ENCODE measurements at places on chromosomes 11 and 22.

GRCh38 chr11:125025968-125026367 is 37.1 kb upstream of the SLC37A2 start:
- no peak for DNase-seq

GRCh38 chr11:23473782-23474181 is 613.5 kb upstream of the CCDC179 start:
- DNase-seq = no peak

DNA sequence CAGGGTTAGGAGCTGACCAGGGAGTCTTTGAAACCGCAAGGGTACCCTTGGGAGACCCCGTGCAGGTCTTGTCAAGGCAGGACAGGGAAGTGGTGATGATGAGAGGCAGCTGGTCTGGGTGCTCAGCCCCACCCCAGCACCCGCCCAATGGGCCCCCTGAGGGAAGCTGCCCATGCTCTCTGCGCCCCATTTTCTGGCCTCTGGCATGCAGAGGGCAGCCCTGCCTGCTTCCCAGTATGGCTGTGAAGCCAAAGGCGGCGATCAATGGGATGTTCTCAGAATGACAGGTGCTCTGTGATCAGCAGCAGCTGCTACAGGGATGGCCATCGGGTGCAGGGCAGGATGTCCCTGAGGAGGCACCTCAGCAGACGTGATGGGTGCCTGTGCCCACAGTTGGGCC is 54.7 kb downstream of the CDKN1C start:
- no peak for DNase-seq

GRCh38 chr11:94932503-94932902 is 40.9 kb downstream of the CWC15 start:
- DNase-seq = no peak

DNA sequence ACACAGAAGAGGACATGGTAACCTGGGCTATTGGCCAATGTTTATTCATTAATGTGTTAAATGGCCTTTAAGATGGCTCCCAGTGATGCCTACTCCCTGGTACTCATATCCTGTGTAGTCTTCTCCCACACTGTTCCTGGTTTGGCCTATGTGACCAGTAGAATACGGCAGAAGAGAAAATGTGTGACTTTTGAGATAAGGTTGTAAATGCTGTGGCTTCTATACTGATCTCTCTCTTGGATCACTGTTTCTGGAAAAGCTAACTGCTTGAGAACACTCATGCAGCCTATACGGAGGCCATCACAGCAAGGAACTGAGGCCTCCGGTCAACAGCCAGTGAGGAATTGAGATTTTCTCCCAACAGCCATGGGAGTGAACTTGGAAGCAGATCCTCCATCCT is 24.1 kb downstream of the MAML2 start:
- DNase-seq = no peak

DNA sequence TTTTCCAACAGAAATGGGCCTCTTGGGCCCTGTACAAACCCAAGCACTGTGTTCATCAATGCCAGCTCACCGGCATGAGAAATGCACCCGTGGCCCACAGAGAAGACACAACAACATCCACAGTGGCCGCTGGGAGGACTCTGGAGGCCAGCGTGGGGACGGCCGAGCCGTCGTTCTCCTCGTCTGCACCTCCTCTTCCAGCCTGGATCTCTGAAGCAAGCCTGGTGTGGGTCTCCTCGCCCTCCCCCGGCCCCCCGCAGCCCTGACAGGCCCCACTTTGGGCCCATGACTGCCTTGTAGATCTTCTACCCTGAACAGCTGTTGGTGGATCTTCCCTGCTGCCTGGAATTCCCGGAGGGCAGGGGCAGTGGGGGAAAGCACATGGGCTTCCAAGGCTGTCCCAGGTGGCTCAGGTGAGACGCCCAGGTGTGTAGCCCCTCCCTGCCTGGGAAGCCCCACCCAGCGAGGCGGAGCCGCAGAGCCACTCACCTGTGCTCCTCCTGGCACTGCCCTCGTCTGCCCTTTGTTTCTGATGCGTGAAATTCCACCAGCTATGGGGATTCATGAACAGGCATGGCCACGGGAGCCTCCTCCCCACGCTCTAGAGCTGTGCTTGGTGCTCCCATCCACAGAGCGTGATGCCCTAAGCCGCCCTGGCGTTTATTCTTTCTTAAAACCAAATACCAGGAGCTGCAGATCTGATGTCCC is 225.9 kb downstream of the BRD1 start:
- DNase-seq = no peak

GRCh38 chr11:130523166-130523565 is 74.7 kb downstream of the ADAMTS15 start:
- no peak for DNase-seq

DNA sequence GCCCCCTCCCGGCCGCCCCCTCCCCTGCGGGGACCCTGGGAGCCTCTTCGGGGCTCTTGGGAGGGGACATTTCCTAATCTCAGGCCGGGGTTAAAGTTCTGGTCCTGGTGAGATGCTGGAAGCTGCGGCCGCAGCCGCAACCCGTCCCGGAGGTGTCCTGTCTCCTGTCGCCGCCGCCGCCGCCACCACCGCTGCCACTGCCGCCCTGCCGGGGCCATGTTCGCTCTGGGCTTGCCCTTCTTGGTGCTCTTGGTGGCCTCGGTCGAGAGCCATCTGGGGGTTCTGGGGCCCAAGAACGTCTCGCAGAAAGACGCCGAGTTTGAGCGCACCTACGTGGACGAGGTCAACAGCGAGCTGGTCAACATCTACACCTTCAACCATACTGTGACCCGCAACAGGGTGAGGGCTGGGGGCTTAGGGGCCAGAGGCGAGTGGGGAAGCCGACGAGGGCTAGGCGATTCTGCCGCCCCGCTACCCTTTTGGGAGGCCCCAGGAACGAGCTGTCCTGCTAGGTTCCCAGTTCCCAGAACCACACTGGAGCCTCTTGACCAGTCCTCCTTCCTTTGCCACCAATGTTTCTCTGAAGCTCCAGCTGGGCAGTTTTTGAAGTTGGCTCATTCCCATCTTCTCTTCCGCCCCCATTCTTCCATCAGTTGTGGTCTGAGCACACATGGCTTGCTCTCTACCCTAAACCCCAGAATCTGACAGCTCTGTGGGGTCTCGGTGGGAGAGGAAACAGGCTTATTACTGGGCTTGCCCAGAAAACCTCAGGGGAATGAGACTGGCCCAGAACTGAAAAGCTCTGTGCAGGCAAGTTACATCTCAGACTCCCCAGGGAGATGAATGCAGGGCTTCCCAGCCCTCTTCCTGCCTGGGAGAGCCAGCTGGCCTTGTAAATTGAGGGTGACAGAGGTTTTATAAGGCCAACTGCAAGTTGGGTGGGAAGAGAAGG is 781 bp downstream of the SIDT2 start:
- peak; percentile 53 for DNase-seq

GRCh38 chr11:61537326-61537725 is 28.8 kb downstream of the LRRC10B start:
- DNase-seq = no peak

- no peak for DNase-seq
Observed at GRCh38 chr11:76629116-76629852, 41.3 kb downstream of the LRRC32 start.

GRCh38 chr22:31133911-31134310 is 6.4 kb downstream of the PLA2G3 start:
- no peak for DNase-seq

GRCh38 chr22:37556710-37557109 is 3.6 kb upstream of the CDC42EP1 start:
- DNase-seq = no peak

GRCh38 chr11:86222081-86222480 is 22.5 kb upstream of the EED start:
- no peak for DNase-seq

GRCh38 chr11:77182542-77183430 is 54.7 kb downstream of the MYO7A start:
- no peak for DNase-seq

GRCh38 chr11:44726283-44727113 is at the start of gene TSPAN18:
Gene TSPAN18, plus strand, starts transcription at chr11:44726962. Its CDS starts 179,455 bp downstream, at chr11:44906417.
- no peak for DNase-seq

DNA sequence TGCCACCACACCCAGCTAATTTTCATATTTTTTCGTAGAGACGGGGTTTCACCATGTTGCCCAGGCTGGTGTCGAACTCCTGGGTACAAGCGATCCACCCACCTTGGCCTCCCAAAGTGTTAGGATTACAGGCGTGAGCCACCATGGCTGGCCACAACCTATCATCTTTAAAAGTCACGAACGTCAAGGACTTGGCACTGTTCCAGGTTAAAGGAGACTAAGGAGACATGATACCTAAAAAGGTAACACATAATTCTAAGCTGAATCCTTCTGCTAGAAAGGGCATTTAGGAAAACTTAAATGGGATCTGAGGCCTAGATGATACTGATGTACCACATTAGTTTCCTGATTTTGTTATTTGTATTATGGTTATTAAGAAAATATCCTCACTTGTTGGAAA is 43.3 kb upstream of the SYT9 start:
- no peak for DNase-seq

DNA sequence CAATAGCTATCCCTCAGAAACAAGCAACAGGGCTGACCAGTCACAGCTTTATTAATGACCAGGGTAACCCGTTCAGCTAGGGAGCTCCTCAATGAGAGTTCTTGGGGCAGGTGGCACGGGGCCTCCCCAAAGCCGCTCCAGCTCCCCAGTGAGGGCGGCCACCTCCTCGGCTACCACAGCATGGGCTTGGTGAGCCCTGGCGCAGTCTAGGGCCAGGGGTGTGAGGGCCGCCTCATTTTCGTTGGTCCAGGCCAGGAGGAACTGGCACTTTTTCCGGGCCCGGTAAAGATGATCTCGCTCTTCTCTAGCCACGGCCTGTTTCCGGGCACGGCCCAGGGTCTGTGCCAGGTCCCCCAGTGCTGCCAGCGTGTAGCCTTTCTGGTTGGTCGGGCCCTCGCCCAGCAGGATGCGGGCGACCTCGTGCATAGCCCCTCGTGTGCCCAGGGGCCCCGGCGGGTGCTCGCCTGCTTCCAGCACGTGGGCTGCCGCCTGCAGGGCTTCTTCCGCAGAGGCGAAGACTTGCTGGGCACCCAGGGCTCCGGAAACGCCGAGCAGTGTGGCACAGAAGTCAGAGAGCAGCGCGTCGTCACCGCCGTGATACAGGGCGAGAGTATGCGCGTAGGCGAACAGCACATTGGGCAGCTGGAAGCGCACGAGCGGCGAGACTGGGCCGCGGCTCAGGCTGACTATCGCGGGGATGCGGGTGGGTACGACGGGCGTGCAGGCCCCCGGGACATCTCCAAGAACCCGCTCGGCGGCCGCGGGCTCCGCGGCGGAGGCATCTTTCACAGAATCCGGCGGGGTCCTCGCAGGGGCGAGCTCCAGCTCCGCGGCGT is 913 bp downstream of the ZNHIT2 start:
- DNase-seq = no peak

GRCh38 chr22:25853078-25853477 is 111.1 kb downstream of the MYO18B start:
- no peak for DNase-seq

- no peak for DNase-seq
Observed at GRCh38 chr22:21009638-21010425, 5.1 kb upstream of the P2RX6 start.

- peak; percentile 65 for DNase-seq
Observed at GRCh38 chr11:65625628-65626342, 10.2 kb downstream of the PCNX3 start.

GRCh38 chr11:72736452-72737069 is 15.6 kb downstream of the ARAP1 start:
- DNase-seq = no peak

GRCh38 chr11:35964841-35965240 is 21.0 kb downstream of the LDLRAD3 start:
- DNase-seq = no peak

- no peak for DNase-seq
Observed at GRCh38 chr11:10564696-10565318, 3.7 kb downstream of the LYVE1 start.

GRCh38 chr11:45104006-45104789 is 42.2 kb upstream of the PRDM11 start:
- no peak for DNase-seq

- no peak for DNase-seq
Observed at GRCh38 chr11:59417023-59417422, 9.2 kb downstream of the OR5A2 start.

- DNase-seq = no peak
Observed at GRCh38 chr22:45929649-45930048, 47.3 kb downstream of the WNT7B start.

DNA sequence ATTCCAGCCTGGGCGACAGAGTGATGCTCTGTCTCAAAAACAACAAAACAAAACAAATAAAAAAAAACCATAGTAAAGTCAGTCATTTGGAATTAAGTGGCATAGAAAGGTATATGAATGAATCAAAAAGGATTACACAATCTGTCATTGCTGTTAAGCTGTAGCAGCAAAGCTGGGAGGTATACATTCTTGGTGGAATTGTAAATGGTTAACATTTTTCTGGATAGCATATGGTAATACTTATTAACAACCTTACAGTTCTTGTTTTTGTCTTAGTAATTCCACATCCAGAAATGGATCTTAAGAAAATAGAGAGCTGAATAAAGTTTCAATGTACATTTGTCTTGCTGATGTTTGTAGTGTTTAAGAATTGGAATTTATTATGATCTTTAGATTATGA is 30.0 kb downstream of the DDX10 start:
- no peak for DNase-seq

DNA sequence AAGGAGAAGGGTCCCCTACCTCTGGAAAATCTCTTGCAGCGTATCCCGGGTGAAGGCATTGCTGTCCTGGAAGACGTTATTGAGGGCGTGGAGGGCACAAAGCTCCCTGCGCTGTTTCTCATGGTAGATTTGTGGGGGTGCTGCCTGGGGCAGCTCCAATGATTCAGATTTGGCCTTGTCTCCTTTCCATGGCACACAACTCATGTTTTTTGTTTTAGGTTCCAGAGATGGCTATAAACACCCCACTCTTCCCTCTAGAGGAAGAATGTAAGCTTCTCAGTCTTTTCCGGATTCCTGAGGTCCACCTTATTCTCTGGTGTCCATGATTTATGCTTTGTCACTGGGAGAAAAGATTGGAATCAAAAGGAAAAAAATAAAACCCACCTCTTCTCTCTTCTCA is 959 bp downstream of the JOSD1 start:
- DNase-seq = no peak

DNA sequence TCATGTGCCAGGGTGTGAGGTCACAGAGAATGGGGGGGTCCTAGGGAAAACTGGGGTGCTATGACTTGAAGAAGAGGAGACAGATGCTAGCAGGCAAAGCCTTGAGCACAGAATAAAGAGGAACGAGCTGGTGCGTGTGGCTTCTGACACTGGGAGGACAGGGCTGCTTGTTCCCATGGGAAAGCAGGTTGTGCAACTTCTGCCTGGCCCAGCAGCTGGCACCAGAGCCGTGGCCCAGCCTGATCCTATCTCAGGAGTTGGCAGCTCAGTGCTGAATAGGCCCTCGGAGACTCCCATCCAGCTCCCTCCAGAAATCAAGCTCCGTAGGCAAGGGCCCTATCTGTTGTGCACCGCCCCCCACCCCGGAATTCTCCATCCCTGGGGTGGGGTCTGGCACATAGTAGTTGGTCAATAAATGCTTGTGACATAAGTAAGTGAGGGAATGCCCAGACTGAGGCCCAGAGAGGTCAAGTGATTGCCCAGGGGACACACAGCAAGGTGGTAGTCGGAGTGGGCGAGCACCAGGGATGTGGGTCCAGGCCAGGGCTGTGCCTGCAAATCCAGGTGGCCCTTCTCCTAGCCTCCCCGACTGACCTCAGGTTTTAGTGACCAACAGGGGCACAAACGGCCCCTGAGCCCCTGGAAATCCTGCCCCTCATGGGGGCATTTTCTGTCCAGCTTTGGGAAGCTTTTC is 19.5 kb upstream of the FADD start:
- DNase-seq = no peak

- no peak for DNase-seq
Observed at GRCh38 chr11:28636033-28636432, 527.8 kb downstream of the METTL15 start.

Data from hypothalamus (tissue), 51 donors.